Thymus (tissue), 14 donors: ENCODE measurements at places on chromosomes 16 and 17.

- H3K27me3 ChIP-seq = no peaks in the 10 kb centered on the region
- H3K4me1 ChIP-seq = no peaks in the 10 kb centered on the region
- no peak for DNase-seq
- H3K27ac ChIP-seq = no peak overlapping the region
Measured at GRCh38 chr17:51351890-51352289, 91.5 kb downstream of the UTP18 start.

DNA sequence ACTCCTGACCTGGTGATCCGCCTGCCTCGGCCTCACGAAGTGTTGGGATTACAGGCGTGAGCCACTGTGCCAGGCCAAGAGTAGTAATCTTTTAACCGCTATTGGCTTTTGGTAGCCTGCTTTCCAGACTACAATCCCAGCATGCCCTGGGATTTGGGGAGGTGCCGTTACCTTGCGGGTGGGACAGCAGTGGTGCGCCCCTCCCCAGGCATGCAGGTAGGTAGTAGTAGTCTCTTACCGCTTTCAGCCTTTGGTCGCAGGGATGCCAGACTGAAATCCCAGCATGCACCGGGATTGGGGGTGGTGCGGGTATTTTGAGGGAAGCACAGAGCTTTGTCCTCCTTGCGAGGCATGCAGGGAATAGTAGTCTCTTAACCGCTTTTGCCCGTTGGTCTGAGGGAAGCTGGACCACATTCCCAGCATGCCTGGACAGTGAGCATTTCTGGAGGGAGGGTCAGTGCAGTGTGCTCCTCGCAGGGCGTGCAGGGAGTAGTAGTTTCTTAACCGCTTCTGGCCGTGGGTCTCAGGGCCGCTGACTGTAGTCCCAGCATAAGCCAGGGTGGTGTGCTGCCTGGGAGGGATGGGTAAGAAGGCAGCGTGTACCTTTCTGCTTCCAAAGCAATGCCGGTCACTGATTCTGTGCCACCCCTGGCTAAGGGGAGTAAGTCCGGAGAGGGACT is 1686.8 kb downstream of the TP53TG3F start:
- DNase-seq = no peak
- H3K4me3 ChIP-seq = no peak overlapping the region
- H3K27ac ChIP-seq = no peak overlapping the region
- H3K4me1 ChIP-seq = no peaks in the 10 kb centered on the region
- no peaks in the 10 kb centered on the region for H3K36me3 ChIP-seq

GRCh38 chr17:28498652-28499363 is 7.3 kb upstream of the FOXN1 start:
- no peaks in the 10 kb centered on the region for H3K4me1 ChIP-seq
- no peak overlapping the region for H3K27ac ChIP-seq
- no peak overlapping the region for H3K4me3 ChIP-seq
- no peak for DNase-seq

- H3K36me3 ChIP-seq = no peaks in the 10 kb centered on the region
- H3K27me3 ChIP-seq = peaks cover 32% of the 10 kb centered on the region
Measured at GRCh38 chr17:49130891-49131290, 1.7 kb upstream of the B4GALNT2 start.
